Natural killer cell (primary cell): ENCODE measurements at places on chromosomes 12 and 14. TPM values are rescaled to one million over a fixed set of nuclear protein-coding genes. Genes with fewer than 3 reads are reported as not detected.
A peak's percentile ranks its signal among the peaks of the same experiment; 100 is the strongest.

Gene SLC25A47
- total RNA-seq, result 0.20 TPM

Gene DEPDC4
- total RNA-seq, result not detected

DNA sequence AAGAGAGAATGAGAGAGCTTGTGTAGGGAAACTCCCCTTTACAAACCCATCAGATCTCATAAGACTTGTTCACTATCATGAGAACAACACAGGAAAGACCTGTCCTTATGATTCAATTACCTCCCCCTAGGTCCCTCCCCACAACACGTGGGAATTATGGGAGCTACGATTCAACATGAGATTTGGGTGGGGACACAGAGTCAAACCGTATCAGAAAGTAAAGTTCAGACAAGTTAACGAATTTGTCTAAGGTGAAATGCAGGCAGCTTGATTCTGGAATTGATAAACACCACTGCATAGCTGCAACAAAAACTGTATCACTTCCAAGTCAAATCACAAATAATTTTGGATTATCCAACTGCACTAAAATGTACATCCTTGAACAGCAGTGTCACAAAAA lies 47.4 kb downstream of the FOXN3 start:
- no peak for DNase-seq

GRCh38 chr12:70540996-70541395 lies 96.2 kb downstream of the PTPRB start:
- no peak for DNase-seq

- peak; percentile 25 for DNase-seq
Measured at GRCh38 chr14:104390221-104390931, 189.2 kb upstream of the C14orf180 start.

GRCh38 chr12:49552014-49552413 lies 13.2 kb downstream of the KCNH3 start:
- DNase-seq, result no peak

Gene SERPINA9
- total RNA-seq, result not detected

Gene PRIM1
- 11.9 TPM for total RNA-seq

DNA sequence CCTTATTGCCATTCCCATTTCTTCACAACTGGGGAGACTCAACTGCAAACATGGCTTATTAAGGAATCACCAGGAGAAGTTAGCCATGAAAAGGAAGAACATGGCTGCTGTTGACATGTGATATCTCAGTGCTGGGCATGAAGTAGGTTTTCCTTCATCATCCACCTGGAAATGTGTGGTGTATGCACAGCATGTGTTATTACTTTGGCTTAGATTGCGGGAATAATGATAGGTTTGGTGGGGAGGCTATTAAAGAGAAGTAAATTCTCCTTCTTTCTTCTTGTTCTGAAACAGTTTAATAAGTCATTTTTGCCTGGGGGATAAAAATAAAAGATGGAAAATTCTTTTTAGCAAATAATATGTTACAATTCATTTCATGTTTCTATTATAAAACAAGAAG lies 23.7 kb upstream of the CLEC14A start:
- no peak for DNase-seq

DNA sequence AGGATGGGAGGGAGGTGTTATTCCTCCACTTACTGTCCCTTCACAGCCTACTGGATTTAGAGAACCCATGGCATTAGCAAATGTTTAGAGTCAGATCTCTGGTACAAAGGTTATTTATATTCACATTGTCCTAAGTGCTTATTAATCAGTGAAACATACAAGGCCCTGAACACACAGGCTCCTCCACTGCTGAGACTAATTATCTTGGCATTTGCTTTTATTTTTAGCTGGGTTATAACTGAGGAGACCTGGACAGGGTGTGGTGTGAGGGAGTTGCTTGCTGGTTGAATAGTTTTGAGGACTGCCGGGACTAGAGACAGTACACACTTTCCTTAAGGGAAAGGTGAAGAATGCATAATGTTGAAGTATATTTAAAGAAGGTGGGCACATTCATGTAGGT lies 77.5 kb downstream of the FIGNL2 start:
- DNase-seq, result no peak

- no peak for DNase-seq
Measured at GRCh38 chr12:114444422-114445279, 38.7 kb upstream of the TBX5 start.

DNA sequence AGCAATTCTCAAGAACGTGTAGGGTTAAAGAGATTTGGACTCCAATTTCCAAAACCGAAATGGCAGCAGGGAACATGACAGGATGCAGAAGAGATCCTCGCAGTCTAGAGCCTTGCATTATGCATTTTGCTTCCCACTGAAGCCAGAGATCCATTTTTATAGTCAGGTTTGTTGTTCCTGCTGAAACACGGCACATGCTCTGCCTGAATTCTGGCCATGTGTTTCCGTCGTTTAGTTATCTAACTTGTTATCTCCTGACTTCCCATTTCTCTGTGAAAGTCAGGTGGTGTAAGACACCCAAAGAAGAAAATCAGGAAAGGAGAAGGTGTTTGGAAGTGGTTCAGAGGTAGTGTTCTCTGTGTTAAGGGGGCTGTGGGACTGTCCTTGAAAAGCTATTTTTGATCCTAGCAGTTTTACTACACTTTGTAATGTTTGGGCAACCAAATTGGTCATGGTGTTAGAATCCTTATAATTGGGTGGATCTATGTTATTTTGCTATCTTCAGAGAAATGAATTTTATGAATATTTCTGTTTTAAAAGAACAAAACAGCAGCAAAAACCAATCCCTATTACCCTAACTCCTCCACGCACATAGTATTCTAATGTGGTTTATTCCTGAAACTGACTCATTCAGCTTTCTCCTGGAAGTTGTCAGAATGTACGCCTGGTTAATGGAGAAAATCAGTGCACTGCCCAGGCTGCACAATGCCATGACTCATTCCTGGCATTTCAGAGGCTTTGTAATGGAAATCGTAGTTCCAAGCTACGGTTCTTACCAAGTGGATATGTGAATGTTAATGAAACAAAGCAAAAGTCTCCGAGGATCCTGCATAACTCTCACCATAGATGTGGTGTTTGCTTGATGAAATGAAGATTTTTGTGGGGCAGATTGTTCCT lies 110.1 kb downstream of the SAMD4A start:
- no peak for DNase-seq

Gene CHPT1
- 7.3 TPM for total RNA-seq

Gene NELL2
- 5.8 TPM for total RNA-seq

- no peak for DNase-seq
Measured at GRCh38 chr14:77498984-77499527, 440 bp upstream of the ISM2 start.

DNA sequence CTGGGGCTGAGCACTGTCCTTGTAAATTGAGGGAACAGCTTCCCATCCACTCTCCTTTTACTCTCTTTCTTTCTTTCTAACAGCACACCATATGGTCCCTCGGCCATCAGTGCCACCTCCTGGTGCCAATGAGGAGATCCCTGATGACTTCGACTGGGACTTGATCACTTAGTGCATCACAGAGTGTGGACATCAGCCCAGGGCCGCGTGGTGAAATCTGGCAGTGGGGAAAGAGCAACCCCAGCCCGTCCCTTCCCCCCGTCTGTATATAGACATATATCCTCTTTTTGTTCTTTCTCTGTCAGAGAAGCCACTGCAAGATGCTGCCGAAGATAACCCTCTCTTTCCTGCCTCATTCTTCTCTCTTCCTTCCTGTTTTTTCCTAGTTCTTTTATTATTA lies 13.5 kb downstream of the C3AR1 start:
- no peak for DNase-seq

DNA sequence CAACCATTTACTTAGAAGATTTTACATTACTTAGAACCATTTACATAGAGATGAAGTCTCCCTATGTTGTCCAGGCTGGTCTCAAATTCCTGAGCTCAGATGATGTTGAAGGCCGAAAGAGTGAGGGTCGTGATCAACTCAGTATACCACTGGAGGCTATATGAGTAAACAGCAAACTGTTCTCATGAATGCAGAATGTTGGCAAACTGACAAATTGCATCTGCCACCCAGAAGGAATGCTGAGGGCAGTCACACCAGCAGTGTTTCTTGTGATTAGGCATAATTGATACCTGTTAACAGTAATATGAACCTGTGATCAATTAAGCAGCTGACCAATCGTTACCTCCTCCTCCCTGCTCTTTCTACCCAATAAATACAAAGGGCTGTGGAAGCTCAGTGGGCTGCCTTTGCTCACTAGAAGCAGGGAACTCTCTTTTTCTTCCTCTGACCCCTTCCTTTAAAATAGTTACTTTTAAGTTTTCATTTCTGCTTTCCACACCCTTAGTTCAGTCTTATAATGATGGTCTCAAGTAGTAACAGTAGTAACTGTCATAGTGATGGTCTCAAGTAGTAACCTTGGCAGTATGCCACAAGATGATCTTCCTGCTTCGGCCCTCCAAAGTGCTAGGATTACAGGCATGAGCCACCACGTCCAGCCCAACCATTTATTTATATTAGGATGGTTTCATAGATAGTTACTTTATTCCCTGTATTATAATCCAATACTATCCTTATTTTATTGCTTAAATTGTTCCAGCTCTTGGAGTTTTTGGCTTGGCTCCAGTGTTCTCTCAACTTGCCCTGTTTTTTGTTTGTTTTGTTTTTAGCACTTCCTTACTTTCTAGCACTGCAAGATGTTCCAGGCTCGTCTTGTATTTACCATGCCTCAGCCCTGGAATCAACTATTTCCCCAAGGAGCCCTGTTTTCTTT lies 25.8 kb downstream of the LIMA1 start:
- no peak for DNase-seq

- DNase-seq, result no peak
Measured at GRCh38 chr12:110742096-110742717, 484 bp downstream of the PPP1CC start.

DNA sequence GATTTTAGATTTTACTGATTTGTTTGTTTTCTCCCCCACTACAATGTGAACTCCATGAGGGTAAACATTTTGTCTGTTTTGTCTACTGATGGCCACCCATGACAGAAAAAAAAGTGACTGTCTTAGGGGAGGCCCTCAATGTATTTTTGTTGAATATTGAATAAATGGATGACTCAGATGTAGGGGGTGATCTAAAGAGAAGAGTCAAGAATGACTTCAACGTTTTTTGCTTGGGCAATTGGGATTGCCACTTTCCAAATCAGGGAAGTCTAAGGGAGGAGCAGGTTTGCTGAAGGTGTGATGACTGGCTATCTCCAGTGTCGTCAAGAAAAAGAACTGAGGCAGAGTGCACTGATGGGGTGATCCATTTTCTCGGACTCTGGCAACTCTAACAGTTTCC lies 10.7 kb upstream of the PHC1 start:
- DNase-seq, result no peak

- DNase-seq, result no peak
Measured at GRCh38 chr12:4320497-4320852, 538 bp upstream of the TIGAR start.

Gene GLT1D1
- 0.33 TPM for total RNA-seq

GRCh38 chr14:84298663-84299195 lies 1231.2 kb upstream of the FLRT2 start:
- DNase-seq, result no peak

DNA sequence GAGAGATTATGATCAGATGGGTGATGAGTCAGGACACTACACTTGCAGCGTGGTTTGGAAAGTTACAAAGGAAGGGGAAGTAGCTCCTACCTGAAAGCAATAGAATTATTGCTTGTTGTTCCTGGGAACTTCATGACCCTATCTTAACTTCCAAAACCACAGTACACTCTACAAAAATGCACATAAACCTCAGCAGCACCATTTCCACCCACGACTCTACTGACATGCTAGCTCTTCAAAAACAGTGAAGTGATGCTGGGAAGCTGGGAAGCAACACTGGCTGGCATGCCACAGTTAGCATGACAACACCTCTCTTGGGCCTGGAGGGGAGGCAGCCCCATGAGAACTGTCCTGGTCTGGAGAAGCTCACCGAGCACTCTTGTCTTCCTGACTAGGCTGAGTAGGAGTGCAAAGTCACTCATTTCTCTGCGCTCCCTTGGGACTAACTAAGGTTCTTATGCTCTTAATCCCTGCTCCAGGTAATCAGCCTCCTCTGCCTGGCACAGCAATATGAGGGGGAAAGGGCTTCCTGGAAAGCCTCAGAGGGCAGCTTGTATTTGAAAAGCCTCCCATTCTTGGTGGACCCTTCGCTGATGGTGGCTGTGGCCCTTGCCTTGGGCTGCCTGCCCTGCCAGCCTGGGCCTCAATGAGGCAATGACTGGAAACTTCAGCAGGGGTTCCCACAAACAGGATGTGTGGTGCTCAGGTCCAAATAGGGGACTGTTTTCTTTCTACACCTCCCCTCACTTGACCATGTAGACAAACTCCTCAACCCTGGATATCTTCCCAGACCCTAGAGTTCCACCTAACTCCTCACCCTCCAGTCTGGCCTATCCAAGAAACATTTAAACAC lies 1.2 kb downstream of the KRT3 start:
- DNase-seq, result no peak

Gene HOXC12
- total RNA-seq, result not detected

- no peak for DNase-seq
Measured at GRCh38 chr14:87837296-87837695, 155.7 kb downstream of the GALC start.

DNA sequence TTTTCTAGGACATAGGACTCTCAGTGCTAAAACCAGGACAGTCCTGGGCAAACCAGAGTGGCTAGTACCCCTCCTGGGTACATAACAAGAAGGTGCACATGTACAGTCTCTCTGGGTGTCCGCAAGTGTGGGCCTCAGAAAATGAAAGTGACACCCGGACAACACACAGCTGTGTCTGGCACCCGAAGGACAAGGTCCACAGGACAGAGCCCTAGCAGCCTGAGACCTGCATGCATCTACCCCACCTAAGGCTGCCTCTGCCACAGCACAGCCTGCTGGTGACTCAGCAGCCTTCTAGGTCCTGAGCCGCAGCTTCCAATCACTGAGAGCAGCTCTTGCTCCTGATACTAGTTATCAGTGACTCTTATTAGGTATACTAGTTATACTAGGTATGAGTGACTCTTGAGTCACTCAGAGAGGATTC lies 784.1 kb upstream of the TBX3 start:
- DNase-seq, result no peak

Gene HAL
- total RNA-seq, result 1.2 TPM

DNA sequence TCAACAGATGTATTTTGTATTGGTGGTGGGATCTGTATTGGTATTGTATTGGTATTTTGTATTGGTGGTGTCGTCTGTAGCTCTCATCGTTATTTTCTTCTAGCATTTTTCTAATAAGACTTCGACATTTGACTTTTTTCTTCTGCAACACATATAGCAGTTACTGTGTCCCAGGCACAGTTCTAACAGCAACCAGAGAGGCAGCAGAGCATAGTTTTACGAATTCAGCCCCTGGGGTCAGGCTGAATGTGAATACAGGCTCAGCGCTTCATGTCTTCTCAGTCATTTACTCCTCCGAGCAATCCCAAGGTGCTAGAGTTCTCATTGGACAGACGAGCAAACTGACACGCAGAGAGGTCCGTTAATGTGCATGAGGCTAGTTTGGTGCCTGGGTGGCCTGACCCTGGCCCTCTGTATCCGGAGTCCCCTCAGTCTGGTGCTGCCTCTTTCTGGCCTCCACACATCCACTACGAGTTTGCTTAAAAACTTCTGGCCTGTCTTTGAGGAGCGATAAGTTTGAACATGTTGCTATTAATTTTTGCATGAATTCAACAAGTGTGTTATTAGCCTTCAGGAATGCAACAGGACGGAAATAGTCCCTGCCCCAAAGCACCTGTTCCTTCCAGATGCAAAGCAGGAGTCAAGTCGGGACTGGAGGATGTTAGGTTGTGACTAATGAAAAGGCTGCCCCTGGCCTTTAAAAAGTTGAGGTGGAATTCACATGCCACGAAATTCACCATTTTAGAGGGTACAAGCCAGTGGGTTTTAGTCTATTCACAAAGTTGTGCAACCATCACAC lies 87.0 kb downstream of the GLT1D1 start:
- DNase-seq, result no peak
